Activated naive CD4-positive, alpha-beta T cell (primary cell): ENCODE measurements at places on chromosomes 1 and 21.
A peak's percentile ranks its signal among the peaks of the same experiment; 100 is the strongest.

GRCh38 chr1:171248302-171248701, at the start of gene FMO1:
FMO1 (plus strand) TSS chr1:171248494; CDS start chr1:171258088, 9,594 bp downstream.
- DNase-seq = no peak

DNA sequence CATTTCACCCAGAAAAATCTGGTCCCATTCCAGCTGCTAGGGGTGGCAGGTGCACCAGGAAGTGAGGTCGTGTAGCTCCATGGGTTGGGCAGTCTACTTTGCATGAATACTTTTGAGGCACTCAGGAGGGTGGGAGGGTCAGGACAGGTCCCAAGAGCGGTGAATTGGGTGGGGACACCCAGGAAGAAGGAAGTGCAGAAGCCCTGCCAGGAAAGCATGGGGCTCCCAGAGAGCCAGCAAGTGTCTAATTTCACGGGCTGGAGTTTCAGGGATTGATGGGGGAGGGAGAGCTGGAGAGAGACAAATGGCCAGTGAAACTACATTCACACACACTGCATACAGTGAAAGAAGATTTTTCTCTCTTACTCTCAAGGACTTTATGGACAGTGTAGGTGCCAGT, 137.8 kb downstream of the GALNT2 start:
- no peak for DNase-seq

- peak; percentile 22 for DNase-seq
Measured at GRCh38 chr1:178541829-178542553, 29.1 kb downstream of the TEX35 start.

- DNase-seq = no peak
Measured at GRCh38 chr1:167937709-167938010, 788 bp upstream of the MPC2 start.

GRCh38 chr1:184160236-184160635, 108.7 kb downstream of the TSEN15 start:
- no peak for DNase-seq

DNA sequence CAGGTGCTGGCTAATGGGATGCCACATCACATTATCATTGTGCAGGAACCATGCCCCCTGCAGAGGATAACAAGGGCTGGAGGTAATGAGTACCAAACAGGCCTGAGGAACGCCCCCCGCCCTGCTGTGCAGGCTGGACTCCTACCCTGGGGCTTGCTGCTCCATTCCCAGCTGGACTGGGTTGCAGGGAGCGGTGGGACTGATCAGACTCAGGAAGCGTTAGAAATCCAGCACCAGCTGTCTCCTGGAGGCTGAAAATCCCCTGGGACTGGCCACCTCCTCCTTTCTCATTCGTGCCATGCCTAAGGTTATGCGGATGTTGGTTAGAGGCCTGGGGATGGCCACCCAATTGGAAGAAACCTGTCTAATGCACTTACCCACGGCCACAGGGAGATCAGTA, 36.9 kb upstream of the POU3F1 start:
- no peak for DNase-seq
